ENCODE measurements at places on chromosomes 4 and X. TPM values are rescaled to one million over a fixed set of nuclear protein-coding genes. Genes with fewer than 3 reads are reported as not detected.

PCDH19 gene
- 0.02 TPM for total RNA-seq

FRG2 gene
- total RNA-seq = not detected

REELD1 gene
- total RNA-seq = not detected

CLNK gene
- total RNA-seq = not detected

MGARP gene
- total RNA-seq = 0.69 TPM

ELMOD2 gene
- total RNA-seq = 12.9 TPM
